ENCODE measurements at places on chromosomes 1 and 21.

DNA sequence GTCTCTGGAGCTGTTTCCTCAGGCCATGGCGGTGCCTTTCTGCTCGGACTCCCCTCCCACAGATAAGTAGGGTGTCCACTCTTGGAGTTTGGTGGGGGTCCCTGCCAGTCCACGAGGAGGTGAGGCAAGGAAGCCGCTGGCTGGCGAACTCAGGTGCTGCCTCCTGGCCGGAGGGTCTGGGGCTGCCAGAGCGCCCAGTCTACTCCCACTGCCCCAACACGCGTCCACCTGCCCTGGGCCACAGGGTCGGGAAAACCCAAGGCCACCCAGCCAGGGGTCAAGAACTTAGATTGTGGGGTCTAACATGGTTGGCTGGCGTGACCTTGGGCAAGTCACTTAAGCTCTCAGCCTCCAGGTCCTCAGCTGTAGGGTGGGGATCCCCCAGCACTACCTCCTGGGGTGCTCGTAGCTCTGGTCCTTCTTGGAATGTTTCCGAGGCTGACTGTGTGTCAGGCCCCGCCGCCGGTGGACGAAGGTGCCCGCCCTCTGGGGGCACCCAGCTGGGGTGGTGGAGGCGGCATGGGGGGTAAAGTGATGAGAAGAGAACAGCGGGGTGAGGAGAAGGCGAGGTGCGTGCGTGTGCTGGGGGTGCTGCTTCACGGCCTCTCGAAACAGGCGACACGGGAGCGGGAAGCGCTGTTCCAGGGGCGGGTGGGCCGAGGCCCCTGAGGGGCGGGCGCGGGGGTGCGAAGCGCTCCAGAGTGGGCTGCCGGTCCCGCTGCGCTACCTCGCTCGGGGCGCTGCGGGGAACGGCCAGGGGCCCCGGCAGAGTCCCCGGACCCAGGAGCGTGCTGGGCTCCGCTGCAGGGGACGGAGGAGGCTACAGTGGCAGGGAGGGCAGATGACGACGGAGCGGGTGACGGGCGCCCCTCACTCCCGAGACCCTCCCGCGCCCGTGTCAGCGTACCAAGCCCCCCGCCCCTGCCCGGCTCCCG lies 1.2 kb downstream of the SH2D5 start:
- DNase-seq, result no peak

- no peak for DNase-seq
Measured at GRCh38 chr1:93301131-93301530, 44.6 kb upstream of the DR1 start.

- DNase-seq, result no peak
Measured at GRCh38 chr1:110019770-110020169, 14.7 kb upstream of the STRIP1 start.

DNA sequence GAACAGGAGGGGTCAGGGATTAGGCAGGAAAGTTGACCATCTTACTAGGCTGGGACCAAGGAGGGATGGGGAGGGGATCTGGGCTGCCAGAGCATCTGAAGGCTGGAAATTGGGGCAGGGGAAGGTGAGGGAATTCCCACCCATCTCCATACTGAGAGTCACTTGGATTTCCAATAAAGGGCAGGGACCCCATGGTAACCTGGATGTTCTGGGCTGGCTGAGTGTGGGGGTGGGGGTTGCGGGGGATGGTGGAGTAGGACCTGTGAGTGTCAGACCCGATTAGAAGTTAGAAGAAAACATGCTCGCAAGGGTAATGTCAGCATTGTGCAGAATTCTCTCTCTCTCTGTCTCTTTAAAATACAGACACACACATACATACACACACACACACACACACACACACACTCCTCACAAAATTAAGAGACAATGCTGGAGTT lies 40.0 kb upstream of the EPS15 start:
- DNase-seq, result no peak

DNA sequence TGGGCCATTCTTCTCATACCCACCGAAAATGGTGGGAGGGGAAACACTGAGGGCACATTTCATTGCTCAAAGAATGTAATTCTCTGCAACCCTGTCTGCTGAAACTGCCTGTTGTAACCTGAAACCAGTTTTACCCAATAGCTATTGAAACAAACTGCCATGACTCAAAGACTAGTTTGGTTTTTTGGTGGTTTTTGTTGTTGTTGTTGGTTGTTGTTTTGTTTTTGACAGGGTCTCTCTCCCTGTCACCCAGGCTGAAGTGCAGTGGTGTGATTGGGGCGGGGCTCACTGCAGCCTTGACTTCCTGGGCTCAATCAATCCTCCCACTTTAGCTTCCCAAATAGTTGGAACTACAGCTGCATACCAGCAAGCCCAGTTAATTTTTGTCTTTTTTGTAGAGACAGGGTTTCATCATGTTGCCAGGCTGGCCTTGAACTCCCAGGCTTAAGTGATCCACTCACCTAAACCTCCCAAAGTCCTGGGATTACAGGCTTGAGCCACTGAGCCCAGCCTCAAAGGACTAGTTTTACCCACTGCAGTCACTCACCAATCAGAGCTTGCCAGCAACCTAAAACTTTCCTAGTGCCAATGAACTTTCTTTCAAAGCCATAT lies 2.1 kb upstream of the IPP start:
- peak; percentile 4 for DNase-seq

- DNase-seq, result no peak
Measured at GRCh38 chr1:226920446-226920894, 19.6 kb upstream of the COQ8A start.

DNA sequence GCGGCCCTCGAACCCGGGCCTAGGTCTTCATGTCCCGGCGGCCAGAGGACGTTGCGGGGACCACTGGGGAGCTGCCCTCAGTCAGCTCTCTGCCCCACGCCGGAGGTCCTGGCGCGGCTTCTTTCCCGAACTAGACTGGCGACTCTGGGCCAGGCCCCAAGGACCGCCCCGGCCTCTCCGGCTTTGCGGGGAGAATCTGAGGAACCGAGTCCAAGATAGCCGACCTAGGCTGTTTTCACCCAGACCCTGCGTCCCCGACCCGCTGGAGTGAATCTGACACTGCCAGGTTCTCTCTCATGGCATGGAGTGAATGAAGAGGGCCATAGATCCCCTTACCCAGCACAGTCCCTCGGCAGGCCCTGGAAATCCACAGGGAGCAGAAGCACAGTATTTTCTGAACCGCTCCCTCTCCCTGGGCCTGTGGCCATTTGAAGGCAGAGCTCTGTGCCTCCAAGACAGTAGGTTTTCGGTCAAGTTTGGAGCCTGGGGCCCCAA lies 9.9 kb upstream of the BARHL2 start:
- DNase-seq, result no peak
